SIG-M5 (cell line): ENCODE measurements at places on chromosomes 2 and 18.

GRCh38 chr2:128630974-128631697 is 312.5 kb upstream of the HS6ST1 start:
- DNase-seq = no peak

DNA sequence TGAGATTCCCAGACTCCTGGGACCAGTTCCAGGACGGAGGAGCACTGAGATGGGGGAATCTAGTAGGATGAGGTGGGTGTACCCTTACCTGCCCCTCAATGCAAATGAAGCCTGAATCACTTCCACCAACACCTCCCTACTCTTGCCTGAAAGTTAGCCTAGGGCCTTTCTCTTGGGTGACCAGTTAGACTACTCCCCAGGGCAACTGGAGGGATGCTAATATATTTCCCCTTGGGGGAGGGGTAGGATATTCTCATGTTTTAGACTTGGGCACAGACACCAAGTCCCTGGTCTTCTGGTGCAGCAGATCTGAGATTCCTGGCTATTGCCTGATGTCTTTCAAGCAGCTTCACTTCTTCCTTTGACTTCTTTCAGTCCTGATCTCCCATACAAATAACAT is 334.5 kb downstream of the ALK start:
- DNase-seq = no peak

- DNase-seq = no peak
These were observed 267.3 kb upstream of the MC4R start for GRCh38 chr18:60639836-60640235.

GRCh38 chr2:73971722-73972121 is 13.0 kb upstream of the TET3 start:
- DNase-seq = no peak

DNA sequence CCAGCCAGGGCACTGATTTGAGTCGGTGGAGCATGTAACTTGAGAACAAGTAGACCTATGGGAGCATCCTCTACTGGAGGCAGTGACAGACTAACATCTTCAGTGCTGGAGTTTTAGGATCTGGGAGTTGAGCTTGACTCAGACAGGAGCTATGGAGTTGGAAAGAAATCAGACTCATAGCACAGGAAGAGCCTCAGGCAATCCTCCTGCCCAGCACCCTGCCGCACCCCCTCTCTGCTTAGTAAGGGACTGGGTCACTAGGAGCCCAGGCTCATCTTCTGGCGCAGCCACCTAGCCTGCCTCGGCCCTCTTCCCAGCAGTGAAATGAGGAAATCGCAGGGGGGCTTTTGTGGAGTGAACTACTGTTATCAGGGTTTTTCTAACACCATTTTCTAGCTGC is 3.6 kb downstream of the ARID5A start:
- no peak for DNase-seq

- no peak for DNase-seq
These were observed 68.8 kb downstream of the MAP4K4 start for GRCh38 chr2:101766337-101766736.

DNA sequence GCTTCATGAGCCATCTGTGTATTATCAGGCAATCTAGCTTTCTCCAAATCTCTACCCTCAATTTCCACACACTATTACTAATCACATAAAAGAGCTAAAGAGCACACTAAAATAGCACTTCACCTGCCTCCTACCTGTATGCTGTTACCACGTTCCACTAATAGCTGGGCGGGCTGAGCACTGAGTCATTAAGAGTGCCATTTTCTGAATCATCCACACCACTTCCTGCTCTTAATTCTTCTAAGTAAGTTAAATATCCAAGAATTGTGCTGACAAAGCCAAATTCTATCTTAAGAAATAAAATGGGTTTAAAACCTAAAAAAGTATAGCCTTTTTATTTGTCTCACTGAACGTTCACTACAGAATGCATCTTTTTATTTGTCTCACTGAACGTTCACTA is 35.7 kb downstream of the NOL10 start:
- DNase-seq = no peak

GRCh38 chr2:200603972-200604371 is 18.2 kb downstream of the AOX1 start:
- DNase-seq = no peak

GRCh38 chr2:191811807-191812602 is 34.9 kb downstream of the CAVIN2 start:
- DNase-seq = no peak

DNA sequence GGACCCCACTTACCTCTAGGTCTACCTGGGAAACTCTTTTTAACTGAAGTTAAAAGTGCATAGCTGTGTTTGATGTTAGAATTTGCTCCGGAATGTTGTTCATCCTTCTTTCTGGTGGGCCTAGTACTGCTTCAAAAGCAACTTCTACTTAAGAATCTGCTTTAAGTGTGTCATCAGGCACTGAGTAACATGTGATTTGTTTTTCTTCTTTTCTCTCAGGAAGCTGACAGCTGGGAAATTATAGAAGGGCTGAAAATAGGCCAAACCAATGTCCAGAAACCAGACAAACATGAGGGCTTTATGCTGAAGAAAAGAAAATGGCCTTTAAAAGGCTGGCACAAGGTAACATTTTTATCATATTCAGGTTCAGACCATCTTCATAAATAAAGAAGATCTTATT is 122.9 kb downstream of the PRKRA start:
- no peak for DNase-seq
